Mammary epithelial cell (primary cell): ENCODE measurements at places on chromosomes 16 and 17. TPM values are rescaled to one million over a fixed set of nuclear protein-coding genes. Genes with fewer than 3 reads are reported as not detected.

DNA sequence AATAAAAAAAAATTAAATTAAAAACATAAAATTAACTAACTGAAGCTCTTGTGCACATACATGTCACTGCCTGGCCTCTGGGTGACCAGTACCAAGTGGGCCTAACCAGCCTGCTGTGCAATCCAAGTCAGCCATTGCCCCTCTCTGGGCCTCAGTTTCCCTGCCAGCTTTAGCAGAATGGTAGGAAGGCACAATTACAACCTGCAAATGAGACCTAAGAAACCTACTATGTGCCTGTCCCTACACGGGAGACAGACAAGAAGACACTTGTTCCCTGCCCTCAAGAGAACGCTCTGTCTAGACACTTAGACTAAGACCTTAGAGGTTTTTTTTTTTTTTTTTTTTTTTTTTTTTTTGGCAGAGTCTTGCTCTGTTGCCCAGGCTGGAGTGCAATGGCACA is 1.7 kb downstream of the CIAPIN1 start:
- DNase-seq: no peak

GRCh38 chr16:57192146-57192545 is 6.0 kb downstream of the RSPRY1 start:
- no peak for DNase-seq

DNA sequence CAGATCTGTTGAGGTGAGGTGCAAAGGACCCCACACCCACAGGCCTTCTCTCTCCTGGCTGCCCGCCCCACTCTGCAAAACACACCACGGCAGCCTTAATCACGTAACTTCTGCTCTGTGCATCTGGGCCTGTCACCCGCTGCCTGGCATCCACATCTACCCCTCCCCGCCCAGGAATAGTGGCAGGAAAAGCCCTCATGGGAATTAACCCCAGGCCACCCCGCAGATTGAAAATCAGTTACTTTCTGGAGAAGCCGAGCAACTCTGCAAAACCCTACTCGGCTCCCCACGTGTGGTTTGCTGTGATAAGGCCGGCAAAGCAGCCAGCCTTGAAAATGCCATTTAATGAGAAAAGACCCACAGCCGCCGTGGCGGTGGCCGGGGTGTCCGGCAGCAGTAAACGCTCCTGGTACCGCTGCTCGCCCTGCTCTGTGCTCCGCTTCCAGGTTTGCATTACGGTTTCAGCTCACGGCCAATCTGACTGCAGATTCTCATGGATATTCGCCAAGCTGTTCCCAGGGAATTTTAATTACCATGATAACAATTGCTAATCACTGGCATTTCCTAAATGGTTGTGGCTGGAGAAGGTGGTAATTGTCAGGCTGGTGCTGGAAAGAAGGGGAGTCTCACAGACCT is 78.0 kb upstream of the DOC2B start:
- DNase-seq: no peak

Gene CACNG3
- total RNA-seq: not detected in 2 replicates
